ENCODE measurements at places on chromosomes 1 and 21.

DNA sequence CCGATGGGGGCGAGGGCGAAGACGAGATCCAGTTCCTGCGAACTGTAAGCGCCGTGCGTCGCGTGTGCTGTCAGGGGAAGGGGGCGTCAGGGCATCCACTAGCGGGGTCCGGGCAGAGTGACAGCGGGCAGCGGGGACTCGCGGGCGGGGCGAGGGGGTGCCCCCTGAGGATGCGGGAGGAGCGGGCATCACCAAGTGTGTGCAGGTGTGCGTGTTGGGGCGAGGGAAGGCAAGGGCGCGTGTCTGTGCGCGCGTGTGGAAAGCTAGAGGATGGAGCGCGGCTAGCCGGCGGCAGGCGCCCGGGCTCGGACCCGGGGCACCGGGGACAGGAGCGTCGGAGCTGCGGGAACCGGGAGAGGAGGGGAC, 525 bp downstream of the RYR2 start:
- no peak for DNase-seq
- peak overlapping the region; percentile 54 for H3K4me3 ChIP-seq
- peaks cover 12% of the 10 kb centered on the region for H3K4me1 ChIP-seq
- H3K36me3 ChIP-seq, result no peaks in the 10 kb centered on the region
- peaks cover 50% of the 10 kb centered on the region for H3K27me3 ChIP-seq

DNA sequence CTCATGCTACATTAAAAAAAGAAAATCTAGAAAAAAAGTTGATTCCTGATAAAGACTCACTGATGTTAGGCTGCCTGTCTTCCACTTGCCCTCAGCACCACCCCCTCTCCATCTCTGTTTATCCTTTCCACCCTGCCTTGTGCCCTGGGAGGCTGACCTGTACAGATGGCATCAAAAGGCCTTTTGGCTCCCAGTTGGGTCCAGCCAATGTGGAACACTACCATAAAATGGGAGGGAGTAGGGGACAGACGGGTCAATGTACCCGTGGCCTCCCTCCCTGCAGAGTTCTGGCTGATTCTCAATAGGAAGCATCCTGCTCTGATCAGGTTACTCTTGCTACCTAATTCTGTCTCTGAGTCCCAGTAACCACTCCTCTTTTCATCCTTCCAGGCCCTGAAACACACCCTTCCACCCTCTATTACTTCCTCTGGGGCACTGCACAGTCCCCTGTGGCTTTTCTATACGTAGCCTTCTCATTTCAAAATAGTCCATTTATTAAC, 300.0 kb downstream of the HHIPL2 start:
- H3K27ac ChIP-seq, result no peak overlapping the region
- no peaks in the 10 kb centered on the region for H3K36me3 ChIP-seq
- no peak overlapping the region for H3K4me3 ChIP-seq
- no peaks in the 10 kb centered on the region for H3K27me3 ChIP-seq
- peaks cover 13% of the 10 kb centered on the region for H3K4me1 ChIP-seq

- no peak for DNase-seq
- H3K27ac ChIP-seq, result peak overlapping the region; percentile 73
- H3K4me1 ChIP-seq, result peaks cover 14% of the 10 kb centered on the region
- H3K36me3 ChIP-seq, result no peaks in the 10 kb centered on the region
- H3K27me3 ChIP-seq, result no peaks in the 10 kb centered on the region
These were observed 108.1 kb downstream of the ATG4C start for GRCh38 chr1:62891956-62892562.

DNA sequence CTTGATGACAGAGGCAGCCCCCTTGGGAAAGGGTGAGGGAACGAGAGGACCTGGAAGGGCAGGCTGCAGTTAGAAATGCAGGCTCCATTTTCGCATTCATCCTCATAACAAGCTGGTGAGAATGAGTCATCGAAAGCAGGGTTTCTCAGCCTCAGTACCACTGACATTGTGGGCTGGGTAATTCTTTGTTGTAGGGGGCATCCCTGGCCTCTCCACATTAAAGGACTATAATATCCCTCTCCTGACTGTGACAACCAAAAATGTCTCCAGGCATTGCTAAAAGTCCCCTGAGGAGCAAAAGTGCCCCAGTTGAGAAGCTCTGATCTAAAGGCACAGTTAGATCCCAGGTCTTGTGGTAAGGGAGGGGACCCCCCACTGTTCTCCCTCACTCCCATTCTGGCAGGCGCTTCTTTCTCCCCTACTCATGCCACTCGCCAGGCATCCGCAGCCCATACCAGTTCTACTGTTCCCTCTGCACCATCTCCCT, 20.4 kb downstream of the KCNN3 start:
- H3K27me3 ChIP-seq, result no peaks in the 10 kb centered on the region
- H3K36me3 ChIP-seq, result no peaks in the 10 kb centered on the region
- no peak overlapping the region for H3K4me3 ChIP-seq
- no peak for DNase-seq
- peaks cover 23% of the 10 kb centered on the region for H3K4me1 ChIP-seq

DNA sequence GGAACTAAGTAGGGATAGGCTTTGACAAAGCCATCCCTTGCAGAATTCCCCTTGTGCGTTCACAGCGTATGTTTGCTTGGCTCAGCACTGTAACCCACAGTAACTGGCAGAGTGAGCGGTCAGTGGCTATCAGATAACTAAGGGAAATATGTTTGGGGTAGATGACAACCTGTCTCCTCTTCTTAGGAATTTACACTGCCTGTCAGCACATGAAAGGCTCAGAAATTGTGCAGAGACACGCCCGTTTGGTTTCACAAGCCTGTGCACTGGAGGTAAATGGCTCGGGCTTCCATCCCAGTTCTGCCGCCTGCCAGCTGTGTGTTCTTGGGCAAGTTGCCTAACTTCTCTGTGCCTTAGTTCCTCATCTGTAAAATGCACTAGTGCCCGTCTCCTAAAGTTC, 101.2 kb downstream of the PRDM2 start:
- no peak overlapping the region for H3K27ac ChIP-seq
- H3K4me1 ChIP-seq, result peaks cover 8% of the 10 kb centered on the region
- no peaks in the 10 kb centered on the region for H3K27me3 ChIP-seq
- no peak overlapping the region for H3K4me3 ChIP-seq
- peaks cover under 1% of the 10 kb centered on the region for H3K36me3 ChIP-seq

DNA sequence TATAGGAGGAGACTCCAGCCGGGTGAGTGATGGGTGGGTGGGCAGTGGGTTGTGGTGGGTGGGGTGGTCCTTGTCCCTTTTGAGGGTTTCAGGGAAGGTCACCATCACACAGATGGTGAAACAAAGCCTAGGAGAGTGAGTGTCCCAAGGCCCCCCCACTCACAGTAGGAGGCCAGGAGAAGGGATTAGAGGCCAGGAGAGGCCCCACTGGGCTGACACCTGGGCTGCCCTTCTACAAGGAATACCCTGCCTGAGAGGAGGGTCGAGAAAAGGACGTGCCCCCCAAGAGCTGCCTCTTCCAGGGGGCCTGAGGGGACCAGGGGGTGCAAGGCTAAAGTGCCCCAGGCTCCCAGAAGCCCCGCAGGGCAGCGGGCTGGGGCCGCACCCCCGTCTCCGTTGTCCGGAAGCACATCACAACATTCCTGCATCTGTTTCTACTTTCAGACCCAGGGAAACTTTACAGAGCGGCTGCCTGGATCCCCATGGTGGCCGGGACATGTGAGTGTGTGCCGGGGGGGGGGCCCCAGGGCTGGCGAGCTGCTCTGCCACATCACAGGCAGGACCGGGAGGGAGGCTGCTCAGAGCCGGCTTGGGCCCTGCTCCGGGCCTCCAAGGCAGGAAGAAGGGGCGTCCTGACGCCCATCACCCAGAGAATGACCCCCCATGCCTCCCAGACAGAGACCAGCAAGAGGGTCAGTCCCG, 68.2 kb downstream of the ARHGEF16 start:
- H3K36me3 ChIP-seq, result no peaks in the 10 kb centered on the region
- H3K27me3 ChIP-seq, result no peaks in the 10 kb centered on the region
- H3K4me1 ChIP-seq, result no peaks in the 10 kb centered on the region
- no peak overlapping the region for H3K27ac ChIP-seq
- DNase-seq, result no peak

DNA sequence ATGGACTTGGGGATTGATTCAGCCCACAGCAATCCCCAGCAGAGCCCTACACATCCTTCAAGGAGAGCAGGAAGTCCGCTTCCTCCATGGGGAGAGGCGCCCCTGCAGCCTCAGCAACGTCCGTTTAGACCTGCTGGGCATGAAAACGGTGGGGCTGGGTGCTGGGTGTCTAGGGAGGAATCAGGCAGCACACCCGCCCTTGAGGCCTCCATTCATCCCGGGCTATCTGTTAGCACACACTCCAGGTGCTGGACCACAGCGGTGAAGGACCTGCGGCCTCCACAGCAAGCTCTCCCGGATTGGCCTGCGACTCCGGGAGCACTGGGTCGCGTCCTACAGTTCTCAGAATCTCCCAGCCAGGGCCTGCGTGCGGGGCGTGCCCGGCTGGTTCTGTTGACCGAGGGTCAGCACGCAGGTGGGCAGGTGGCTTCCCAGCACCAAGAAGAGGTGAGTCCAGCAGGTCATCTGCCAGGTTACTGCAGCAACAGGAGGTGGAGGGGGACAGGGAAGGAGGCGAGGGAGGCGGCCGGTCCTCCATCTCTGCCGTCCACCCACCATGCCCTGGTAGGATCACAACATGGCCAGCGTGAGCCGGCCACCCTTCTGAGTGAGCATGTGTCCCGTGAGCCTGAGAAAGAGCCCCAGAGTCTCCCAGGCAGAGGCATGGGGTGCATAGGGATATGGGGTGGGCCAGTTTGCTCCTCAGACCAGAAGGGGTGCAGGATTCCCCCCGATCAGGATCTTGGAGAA, 96.6 kb downstream of the RIPK4 start:
- no peak for DNase-seq
- H3K27me3 ChIP-seq, result no peaks in the 10 kb centered on the region
- no peak overlapping the region for H3K4me3 ChIP-seq
- H3K27ac ChIP-seq, result no peak overlapping the region
- H3K4me1 ChIP-seq, result no peaks in the 10 kb centered on the region
- H3K36me3 ChIP-seq, result no peaks in the 10 kb centered on the region

DNA sequence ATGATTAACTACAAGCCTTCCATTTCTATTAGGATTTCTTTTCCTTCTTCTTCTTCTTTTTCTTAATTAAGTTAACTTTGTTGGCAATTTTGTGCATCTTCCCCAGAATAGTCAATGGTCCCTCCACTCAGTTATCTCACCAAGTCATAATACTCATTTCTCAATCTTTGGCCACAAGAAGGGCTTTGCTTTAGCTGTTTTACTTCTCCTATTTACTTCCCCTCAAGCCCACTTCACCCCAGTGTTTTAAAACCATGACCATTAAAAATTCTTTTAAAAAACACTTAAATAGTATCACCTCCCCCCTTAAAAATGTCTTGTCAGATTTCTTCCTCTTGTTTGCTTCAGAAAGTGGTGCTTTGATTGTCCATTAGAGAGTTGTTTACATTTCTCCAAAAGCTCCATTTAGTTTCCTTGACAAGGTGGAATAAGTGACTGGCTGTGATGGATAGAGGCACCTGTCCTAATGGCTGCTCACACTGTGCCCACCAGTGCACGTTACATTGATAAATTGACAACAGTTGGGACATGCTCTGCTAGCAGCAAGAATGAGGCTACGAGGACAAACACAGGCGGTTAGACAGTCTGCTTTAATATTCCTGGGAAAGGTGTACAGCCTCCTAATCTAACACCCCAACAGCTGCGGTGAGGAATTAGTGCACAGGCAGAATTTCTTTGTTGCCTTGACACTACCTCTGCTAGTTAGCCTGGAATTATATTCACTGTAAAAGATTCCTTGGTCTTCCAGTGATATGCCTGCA, 354.7 kb downstream of the LMO4 start:
- H3K4me3 ChIP-seq, result no peak overlapping the region
- no peak overlapping the region for H3K27ac ChIP-seq
- peaks cover 44% of the 10 kb centered on the region for H3K4me1 ChIP-seq
- H3K27me3 ChIP-seq, result no peaks in the 10 kb centered on the region
- no peaks in the 10 kb centered on the region for H3K36me3 ChIP-seq
- DNase-seq, result no peak

GRCh38 chr1:159172614-159173291, 1.3 kb downstream of the CADM3 start:
- DNase-seq, result no peak
- H3K4me1 ChIP-seq, result peaks cover 26% of the 10 kb centered on the region
- peaks cover 67% of the 10 kb centered on the region for H3K27me3 ChIP-seq
- no peak overlapping the region for H3K27ac ChIP-seq

GRCh38 chr1:171716616-171717015, 25.2 kb downstream of the VAMP4 start:
- H3K4me3 ChIP-seq, result no peak overlapping the region
- peaks cover 9% of the 10 kb centered on the region for H3K36me3 ChIP-seq
- H3K27me3 ChIP-seq, result no peaks in the 10 kb centered on the region
- H3K27ac ChIP-seq, result no peak overlapping the region

GRCh38 chr1:29716306-29716705, 480.0 kb downstream of the PTPRU start:
- DNase-seq, result no peak
- H3K4me1 ChIP-seq, result peaks cover 10% of the 10 kb centered on the region
- H3K36me3 ChIP-seq, result no peaks in the 10 kb centered on the region
- no peak overlapping the region for H3K4me3 ChIP-seq
- H3K27ac ChIP-seq, result no peak overlapping the region

- no peak for DNase-seq
- peaks cover 6% of the 10 kb centered on the region for H3K27me3 ChIP-seq
- no peaks in the 10 kb centered on the region for H3K36me3 ChIP-seq
These were observed 4.8 kb downstream of the PLA2G5 start for GRCh38 chr1:20074725-20075171.

DNA sequence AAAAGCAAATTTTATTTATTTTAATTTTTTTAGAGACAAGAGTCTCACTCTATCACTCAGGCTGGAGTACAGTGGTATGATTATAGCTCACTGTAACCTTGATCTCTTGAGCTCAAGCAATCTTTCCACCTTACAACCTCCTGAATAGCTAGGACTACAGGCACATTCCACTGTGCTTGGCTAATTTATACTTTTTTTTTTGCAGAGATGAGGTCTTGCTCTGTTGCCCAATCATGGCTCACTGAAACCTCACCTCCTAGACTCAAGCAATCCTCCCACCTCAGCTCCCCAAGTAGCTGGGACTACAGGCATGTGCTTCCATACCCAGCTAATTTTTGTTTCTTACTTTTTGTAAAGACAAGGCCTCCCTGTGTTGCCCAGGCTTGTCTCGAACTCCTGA, 49.5 kb downstream of the DR1 start:
- no peak for DNase-seq
- H3K27ac ChIP-seq, result no peak overlapping the region
- H3K36me3 ChIP-seq, result no peaks in the 10 kb centered on the region
- no peak overlapping the region for H3K4me3 ChIP-seq
- H3K4me1 ChIP-seq, result no peaks in the 10 kb centered on the region

GRCh38 chr1:28518745-28519341, 13.0 kb downstream of the RCC1 start:
- peaks cover 22% of the 10 kb centered on the region for H3K27me3 ChIP-seq
- DNase-seq, result no peak
- H3K36me3 ChIP-seq, result peaks cover 21% of the 10 kb centered on the region

GRCh38 chr21:45237401-45237800, 50.3 kb downstream of the POFUT2 start:
- H3K4me1 ChIP-seq, result no peaks in the 10 kb centered on the region
- peaks cover 5% of the 10 kb centered on the region for H3K36me3 ChIP-seq
- H3K4me3 ChIP-seq, result no peak overlapping the region
- H3K27me3 ChIP-seq, result peaks cover 7% of the 10 kb centered on the region
- no peak for DNase-seq
- no peak overlapping the region for H3K27ac ChIP-seq

DNA sequence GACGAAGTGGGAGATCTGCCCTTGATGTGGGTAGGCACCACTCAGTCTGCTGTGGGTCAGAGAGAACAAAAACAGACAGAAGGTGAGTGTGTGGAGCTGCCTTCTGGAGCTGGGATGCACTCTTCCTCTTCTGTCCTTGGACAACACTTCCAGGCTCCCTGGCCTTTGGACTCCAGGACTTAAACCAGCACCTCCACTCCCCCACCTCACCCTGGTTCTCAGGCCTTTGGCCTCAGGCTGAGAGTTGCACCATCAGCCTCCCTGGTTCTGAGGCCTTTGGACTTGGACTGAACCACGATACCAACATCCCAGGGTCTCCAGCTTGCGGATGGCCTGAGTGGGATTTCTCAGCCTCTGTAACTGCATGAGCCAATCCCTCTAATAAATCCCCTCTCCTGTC, 68.1 kb upstream of the STUM start:
- no peak for DNase-seq
- H3K36me3 ChIP-seq, result no peaks in the 10 kb centered on the region
- H3K27ac ChIP-seq, result no peak overlapping the region
